Activated CD8-positive, alpha-beta memory T cell treated with anti-CD3 and anti-CD28 coated beads for 1 hour (primary cell): ENCODE measurements at places on chromosomes 2 and 18.

DNA sequence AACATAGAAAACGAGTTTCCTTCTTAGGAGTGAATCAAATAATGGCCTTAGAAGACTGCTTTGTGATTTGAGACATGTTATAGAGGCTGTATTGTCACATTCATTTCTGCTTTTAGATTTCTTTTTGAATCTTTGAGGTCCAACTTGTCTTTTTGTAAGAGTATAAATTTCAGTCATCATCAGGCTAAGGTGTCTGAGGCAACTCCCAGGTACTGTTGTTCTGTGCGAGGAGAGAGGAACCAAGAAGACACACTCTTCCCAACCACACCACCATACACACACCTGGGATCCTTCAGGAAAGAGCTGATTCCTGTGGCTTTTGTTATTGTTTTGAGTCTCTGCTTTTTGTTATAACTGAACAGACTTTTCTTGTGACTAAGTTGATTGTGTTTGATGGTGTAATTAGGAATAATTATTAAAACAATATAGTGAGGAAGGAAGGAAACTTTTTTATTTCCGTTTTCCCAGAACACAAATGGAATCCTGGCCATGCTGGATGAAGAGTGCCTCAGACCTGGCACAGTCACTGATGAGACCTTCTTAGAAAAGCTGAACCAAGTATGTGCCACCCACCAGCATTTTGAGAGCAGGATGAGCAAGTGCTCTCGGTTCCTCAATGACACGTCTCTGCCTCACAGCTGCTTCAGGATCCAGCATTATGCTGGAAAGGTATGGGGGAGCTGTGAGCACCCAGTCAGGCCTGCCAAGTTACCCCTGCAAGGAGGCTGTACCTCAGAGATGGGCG lies 140.4 kb downstream of the MYO1B start:
- DNase-seq: no peak

GRCh38 chr18:5984245-5984644 lies 88.9 kb upstream of the TMEM200C start:
- DNase-seq: no peak

DNA sequence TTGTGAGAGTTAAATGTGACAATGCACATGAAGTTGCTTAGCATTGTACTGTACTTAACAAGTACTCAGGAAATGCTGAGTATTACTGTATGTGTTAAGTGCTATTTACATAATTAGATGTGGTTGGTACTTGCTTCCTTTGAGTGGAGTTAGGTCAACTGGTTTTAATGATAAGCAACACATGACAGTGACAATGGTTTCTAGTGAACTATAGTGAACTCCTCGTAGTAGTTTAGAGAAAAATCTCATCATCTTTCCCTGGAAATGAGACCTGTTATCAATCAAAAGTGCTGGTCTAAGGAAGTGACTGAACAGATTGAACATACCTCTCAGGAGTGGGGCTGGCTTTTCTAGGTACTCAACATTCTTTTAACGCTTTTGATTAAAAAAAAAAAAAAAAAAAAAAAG lies 29.2 kb upstream of the ZDBF2 start:
- no peak for DNase-seq

DNA sequence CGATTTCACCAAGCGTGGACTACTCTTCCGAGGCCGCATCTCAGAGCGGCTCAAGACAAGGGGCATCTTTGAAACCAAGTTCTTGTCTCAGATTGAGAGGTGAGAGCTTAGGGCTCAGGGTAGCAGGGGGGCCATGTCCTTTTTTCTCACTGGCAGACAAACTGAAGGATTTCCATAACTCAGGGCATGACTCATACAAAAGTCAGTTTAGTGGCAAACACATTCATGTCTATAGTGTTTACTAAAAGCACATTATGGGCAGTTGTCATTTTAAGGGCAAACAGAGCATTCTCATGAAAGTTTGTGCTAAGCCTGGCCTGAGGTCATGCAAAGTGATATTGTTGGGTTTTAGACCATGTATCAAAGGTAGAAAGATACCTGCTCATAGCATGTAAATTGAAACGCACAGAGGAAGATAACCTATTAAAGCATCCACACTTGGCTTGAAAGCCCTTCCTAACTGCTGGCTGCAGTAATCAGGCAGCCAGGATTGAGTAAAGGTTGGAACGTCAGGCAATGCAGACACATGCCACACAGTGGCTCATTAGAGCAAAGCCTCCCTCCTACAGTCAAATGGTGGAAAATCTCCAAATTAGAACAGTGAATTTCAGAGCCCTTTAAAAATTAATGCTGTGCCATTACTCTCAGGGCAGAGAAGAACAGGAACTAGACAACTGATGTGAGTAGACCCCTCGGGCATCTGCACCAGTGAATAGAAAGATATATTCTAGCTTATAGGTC lies 54.2 kb downstream of the HK2 start:
- DNase-seq: no peak

- DNase-seq: no peak
Measured at GRCh38 chr18:39793609-39794008, 2161.4 kb upstream of the PIK3C3 start.

DNA sequence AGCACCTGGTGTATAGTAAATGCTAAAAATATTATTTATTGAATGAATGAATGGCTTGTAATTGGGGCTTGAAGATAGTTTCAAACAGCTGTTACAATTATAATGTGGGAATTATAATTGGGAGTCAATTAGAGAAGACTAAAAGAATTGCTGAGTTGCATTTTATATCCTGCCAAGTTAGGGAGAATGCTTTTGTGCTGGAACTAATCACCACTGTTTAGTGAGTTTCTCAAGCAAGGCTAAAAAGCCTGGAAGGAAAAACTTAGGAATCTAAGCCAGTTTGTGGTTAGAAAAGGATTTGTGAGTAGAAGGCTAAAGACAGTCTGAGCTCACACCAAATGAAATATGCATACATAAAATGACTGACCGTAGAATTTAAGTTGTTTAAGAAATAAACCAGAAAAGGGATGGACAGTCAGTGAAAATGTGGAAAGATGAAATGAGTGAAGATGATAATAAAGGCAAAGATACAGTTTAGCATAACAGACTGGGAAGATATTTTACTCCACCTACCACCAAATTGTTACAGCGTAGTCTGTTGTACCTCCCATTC lies 647.7 kb upstream of the FSHR start:
- no peak for DNase-seq

DNA sequence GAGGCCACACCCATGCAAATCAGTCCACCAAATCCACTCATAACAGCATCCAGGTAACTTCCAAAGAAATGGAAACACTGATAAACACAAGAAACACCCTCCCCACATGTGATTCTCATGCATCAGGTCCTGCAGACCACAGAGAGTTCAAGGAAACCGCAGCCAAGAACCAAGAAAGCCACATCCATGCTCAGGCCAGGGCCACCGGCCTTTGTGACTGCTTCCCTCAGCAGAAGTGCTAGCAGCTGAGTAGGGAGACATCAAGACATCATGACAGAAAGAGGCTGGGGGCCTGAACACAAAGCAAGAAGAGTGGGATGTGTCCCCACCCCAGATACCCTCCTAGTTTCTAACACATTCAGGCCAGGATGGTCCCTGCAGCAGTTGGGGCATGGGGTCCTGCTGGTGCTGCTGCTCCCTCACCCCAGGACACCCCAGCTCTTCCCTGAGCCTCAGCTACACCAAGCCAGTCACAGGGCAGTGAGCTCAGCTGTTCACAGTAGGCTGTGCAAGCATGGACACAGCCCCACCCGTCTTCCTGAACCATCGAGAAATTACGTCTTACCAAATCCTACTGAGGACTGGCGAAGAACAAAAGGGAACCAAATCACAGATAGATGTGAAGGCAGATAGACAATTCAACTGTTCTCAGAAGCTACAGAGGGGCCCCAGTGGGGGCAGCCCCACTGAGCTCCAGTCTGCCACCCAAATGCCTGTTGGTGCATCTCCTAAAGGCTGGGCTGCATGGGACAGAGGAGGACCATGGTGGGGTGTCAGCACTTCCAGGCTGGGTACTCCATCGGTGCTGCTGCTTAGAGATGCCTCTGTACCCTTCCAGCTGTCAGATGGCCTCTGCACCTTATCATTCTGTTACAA lies 60.9 kb downstream of the HDAC4 start:
- no peak for DNase-seq

GRCh38 chr18:44998360-44998759 lies 317.7 kb downstream of the SETBP1 start:
- DNase-seq: no peak

DNA sequence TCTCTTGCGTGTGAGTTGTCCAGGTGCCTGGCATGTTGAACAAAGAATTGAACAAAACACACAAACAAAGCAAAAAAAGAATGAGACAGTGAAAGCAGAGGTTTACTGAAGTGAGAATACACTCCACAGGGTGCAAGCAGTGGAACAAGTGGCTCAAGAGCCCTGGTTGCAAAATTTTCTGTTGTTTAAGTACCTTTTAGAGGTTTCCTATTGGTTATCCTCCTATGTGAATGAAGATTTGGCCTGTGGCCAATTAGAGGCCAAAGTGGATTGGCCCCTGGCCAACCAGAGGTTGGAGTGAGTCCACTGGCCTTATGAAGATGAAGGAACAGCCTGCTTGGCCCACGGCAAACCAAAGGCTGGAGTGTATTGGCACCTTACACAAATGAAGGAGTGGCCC lies 1188.5 kb upstream of the NRXN1 start:
- DNase-seq: no peak

DNA sequence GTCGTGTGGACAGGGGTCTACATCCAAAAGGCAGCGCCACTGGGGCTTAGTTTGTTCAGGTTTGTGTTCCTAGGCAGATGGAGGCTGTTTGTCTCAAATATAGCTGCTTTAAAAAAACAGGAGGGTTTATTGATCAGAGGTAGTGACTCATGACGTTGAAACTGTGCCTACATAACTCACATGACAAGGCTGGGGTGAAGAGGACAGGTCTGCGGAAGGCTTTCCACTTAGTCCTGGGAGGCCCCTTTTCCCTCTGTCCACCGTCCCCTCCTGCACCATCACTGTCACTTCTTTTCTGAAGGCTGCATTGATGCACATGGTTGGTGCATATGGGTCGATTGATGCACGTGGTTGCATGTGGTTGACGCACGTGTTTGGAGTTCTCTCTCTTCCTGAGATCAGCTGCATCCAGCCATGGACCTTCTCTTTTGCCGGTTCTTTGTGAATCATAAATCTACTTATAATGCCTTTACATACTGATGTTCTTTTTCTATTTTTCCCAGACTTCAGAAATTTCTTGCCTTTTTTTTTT lies 10.9 kb downstream of the SH3RF3 start:
- DNase-seq: no peak

GRCh38 chr2:218219934-218220333 lies 2.9 kb downstream of the ARPC2 start:
- DNase-seq: no peak

DNA sequence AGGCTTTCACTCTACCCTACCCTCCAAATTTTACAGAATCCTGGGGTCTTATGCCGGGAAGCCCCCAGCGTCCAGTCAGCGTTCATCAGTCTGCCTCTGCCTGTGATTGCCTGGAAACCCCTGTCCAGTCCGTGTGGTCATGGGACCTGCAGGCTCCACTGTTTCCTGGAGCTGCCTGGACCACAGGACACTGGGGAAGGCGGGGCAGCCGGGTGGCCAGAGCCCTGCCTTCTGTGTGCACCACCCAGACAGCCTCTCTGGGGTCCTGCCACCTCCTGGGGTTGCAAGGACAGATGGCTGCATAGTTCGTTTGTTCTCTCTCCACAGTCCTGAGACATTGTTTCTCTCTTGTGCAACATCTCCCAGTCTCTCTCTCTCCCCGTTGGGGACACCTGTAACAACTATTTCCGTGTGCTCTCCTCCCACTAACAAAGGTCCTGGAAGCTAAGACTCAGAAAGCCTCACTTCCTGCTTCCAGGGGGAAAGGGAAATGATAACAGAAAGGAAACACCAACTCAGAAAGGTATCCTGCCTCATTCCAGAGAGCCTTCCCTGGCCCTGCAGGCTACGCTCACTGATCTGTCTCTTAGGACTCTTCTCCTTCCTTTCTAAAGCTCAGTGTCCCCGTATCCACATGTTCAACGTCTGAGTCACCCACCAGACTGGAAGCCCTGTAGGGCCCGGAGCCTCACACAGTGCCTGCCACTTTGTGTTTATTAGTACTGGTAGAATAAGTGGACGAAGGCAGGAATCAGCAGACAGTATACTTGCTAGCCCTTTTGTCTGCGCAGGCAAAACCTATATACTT lies 192.8 kb upstream of the RAB12 start:
- no peak for DNase-seq

- DNase-seq: no peak
Measured at GRCh38 chr18:3626929-3627458, 177.0 kb downstream of the TGIF1 start.

DNA sequence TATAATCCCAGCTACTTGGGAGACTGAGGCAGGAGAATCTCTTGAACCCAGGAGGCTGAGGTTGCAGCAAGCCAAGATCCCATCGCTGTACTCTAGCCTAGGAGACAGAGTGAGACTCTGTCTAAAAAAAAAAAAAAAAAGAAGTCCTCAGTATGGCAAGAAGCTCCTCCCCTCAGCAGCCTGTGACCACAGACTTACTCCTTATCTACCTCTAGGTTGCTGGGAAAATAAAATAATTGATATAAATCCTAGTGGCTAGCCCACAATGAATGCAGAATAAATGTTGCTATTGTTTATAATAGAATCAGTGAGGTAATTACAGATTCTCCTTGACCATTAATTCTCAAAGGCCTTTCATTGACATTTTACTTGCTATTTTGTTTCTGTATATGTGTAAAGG lies 70.6 kb downstream of the IRS1 start:
- DNase-seq: no peak

GRCh38 chr2:171531836-171532450 lies 9.7 kb downstream of the CYBRD1 start:
- DNase-seq: no peak

DNA sequence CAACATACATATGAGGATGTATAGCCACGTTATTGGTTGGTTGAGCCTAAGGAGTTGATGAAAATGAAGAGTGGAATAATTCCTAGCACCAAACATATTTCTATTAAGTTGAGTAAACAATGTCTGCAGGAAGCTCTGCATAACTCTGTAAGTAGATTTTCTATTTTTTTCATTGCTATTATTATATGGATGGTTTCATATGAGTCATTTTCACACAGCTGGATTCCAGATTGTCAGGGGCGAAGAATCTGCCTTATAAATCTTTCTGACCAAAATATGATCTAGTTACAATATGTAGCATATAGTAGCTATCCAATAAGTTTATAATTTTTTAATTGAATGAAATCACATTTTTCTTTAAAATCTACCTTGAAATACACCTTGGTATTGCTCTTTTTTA lies 468.0 kb upstream of the PKDCC start:
- no peak for DNase-seq

GRCh38 chr2:196239622-196240587 lies 68.5 kb upstream of the STK17B start:
- peak; percentile 58 for DNase-seq

GRCh38 chr2:176260689-176261088 lies 8.6 kb upstream of the MTX2 start:
- no peak for DNase-seq

GRCh38 chr2:145350011-145350410 lies 830.1 kb upstream of the ZEB2 start:
- no peak for DNase-seq

- DNase-seq: peak; percentile 52
Measured at GRCh38 chr2:8583400-8584173, 98.3 kb upstream of the ID2 start.
